ENCODE measurements at places on chromosomes 12 and 14.

DNA sequence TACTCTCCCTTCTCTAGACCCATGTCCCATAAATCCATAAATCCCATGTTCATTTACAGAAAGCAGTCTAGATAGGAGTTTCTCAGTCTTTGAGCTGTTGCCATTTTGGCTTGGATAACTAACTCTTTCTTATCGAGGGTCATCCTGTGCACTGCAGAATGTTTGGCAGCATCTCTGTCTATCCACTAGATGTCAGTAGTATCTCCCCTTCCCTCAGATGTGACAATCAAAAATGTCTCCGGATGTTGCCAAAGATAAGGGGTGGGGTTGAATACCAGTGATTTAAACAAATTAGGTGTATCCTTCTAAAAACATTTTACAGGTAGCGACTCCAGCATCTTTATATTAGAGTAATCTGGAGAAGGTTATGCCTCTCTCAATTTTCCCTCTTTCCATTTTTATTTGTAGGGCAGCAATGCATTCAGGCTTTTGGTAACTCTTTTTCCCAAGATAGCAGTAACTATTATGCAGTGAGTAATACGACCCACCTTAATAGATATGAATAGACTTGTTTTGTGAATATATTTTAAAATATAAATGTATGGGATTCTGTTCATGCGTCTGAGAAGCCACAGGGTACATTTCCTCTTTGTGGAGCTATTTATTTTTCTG, 100.7 kb downstream of the LRRK2 start:
- DNase-seq = no peak

- peak; percentile 59 for DNase-seq
These were observed 238.8 kb downstream of the PAWR start for GRCh38 chr12:79451978-79452377.

DNA sequence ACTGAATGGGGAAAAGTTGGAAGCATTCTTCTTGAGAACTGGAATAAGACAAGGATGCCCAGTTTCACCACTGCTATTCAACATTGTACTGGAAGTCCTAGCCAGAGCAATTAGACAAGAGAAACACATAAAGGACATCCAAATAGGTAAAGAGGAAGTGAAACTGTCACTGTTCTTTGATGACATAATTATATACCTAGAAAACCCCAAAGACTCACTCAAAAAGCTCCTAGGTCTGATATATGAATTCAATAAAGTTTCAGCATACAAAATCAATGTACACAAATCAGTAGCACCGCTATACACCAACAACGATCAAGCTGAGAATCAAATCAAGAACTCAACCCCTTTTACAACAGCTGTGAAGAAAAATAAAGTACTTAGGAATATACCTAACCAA, 157.3 kb upstream of the DDHD1 start:
- DNase-seq = no peak

DNA sequence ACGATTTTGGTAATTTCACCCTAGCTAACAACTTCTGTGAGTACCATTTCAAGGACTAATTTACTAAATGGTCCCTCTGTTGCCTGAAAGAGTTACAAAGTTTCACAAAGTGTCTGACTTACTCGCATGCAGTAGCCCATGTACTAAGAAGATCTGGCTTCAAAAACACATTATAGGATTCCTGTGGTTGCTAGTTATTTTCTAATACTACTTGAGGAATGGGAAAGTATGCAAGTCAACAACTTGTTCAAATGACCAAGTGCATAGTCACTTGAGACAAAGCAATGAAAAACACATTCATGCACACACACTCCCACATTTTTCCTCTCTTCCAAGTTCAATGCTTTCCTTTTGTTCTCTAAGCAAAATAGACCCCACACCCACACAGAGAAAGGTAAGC, 219.7 kb upstream of the TMPO start:
- DNase-seq = no peak

GRCh38 chr12:109558374-109559199, 14.7 kb downstream of the MMAB start:
- DNase-seq = no peak

DNA sequence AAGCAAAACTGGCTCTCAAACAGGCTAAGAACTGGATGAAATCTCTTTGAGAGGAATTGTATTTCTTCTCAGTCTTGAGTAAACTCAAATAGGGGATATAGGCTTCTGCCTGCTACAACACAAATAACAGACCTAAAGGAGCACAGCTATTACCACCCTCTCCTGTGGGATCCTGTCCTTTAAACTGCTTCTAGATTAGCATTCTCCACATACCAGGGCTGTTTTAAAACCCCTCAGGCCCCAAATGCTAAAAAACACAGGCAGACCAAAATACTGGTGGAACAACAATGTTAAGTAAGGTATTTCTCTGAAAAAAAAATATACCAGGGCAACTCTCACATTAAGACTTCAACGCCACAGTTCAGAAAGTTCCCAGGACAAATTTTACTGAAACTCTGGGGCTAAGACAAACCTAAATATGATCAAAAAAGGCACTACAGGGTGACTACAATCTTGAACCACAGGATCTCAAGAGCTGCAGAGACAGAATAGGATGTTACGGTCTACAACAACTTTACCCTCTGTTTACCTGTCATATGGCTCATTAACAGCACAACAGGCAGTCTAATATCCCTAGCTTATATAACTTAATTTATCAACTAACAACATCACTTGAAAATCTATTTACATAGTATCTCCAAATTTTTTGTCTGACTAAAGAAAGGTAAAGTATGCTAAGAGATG, 7.2 kb downstream of the CPNE8 start:
- no peak for DNase-seq

DNA sequence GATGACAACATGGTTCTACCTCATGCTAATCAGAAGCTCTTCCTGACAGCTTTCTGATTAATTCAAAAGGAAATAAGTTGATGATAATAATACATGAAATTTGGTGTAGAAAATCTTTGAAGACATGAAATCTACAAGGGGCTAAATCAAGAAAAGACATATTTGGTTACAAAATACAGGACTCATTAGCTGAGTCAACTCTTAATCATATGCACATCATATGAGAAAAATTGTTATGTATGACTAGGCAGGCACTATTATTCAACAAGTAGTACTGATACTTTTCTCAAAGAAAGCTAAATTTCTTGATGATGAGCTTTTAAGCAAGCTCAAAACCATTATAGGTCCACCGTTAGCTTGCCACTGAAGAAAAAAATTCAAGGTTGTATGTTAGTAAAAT, 7.1 kb downstream of the ABCC9 start:
- DNase-seq = no peak

GRCh38 chr14:106530423-106531107, 1004.2 kb downstream of the TMEM121 start:
- no peak for DNase-seq

- DNase-seq = no peak
These were observed 25.3 kb downstream of the CCDC63 start for GRCh38 chr12:110872100-110872499.

- no peak for DNase-seq
These were observed 124.4 kb upstream of the RTL1 start for GRCh38 chr14:101027966-101028365.

GRCh38 chr12:45548426-45548825, 181.1 kb upstream of the ARID2 start:
- no peak for DNase-seq

DNA sequence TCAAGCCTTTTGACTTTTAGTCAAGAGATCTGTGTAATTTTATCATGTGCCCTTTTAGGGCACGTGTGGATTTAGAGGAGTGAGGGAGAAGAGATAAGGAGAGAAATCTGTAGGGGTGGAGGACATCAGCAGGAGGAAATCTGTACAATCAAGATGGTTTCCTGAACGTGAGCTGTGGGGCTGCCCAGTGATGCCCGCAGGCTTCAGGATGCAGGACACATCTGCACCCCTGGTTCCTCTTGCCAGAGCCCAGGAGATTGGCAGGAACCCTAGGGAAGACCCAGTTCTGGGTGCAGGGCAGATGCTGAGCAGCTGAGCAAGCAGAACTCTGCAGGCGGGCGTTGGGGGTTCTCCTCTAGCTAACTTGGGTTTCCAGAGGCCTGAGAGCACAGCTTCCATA, 11.6 kb upstream of the TESPA1 start:
- no peak for DNase-seq

GRCh38 chr12:57940052-57940914, 1.1 kb upstream of the ATP23 start:
- no peak for DNase-seq

DNA sequence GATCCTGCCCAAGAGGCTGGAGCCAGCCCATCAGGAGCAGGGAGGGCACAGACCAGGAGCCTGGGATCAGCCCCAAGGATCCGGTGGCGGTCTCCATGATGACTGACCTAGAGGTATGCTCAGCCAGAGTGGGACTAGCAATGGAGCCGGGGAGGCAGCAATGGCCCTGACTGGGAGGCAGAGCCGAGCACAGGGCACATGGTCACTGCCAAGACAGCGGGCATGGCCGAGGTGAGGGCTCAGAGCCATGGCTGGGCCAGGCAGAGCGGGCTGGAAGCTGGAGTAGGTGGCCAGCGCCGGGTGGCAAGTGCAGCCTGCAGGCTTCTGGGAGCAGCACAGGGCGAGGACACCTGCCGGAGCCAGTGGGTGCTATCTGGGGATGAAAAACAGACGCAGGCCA, 259.3 kb downstream of the BCL11B start:
- no peak for DNase-seq

GRCh38 chr12:48004053-48004941, at the start of gene COL2A1:
TSS of gene COL2A1 (minus strand) at chr12:48004476. CDS start at chr12:48004321, 155 bp downstream.
- no peak for DNase-seq

GRCh38 chr14:51297066-51297465, 57.0 kb downstream of the TMX1 start:
- DNase-seq = no peak

DNA sequence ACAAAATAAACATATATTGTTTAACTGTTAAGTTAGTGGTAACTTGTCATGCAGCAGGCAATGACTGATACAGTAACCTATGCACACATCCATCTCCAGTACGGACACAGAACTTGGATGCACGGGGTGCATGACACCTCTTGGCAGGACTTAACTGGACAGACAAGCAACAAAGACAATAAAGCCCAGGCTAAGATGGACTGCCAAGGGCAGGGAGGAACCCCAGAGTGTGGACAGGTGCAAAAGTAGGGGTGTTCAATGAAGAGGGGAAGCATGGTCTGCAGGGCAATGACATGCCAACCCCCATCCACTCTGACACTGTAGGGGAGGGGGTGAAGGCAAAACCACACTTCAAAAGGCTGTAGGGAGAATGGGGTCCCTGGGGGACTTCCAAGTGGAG, 11.7 kb downstream of the SSH1 start:
- DNase-seq = no peak

GRCh38 chr12:22477166-22477893, 67.0 kb downstream of the C2CD5 start:
- DNase-seq = no peak

- no peak for DNase-seq
These were observed 23.7 kb downstream of the P2RX7 start for GRCh38 chr12:121156365-121156764.

DNA sequence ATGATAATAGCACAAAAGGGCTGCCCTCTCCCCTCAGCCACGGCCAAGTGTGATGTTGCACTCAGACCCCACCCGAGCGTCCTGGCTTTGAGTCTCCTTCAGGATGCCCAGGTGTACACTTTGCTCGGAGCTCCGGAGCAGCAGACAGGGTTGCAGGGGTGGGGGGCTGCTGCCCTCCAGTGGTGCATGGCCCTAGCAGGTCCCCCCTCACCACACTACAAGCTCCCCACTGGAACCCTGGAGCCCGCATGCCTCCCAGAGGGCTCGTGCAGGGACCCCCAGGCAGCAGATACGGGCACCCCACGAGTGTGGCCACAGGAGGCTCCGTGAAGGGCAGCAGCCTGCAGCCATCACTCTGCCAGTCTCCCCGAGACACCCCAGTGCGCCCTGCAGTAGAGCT, 69.9 kb upstream of the C14orf180 start:
- DNase-seq = no peak

GRCh38 chr12:88600272-88600671, 20.0 kb upstream of the KITLG start:
- no peak for DNase-seq

DNA sequence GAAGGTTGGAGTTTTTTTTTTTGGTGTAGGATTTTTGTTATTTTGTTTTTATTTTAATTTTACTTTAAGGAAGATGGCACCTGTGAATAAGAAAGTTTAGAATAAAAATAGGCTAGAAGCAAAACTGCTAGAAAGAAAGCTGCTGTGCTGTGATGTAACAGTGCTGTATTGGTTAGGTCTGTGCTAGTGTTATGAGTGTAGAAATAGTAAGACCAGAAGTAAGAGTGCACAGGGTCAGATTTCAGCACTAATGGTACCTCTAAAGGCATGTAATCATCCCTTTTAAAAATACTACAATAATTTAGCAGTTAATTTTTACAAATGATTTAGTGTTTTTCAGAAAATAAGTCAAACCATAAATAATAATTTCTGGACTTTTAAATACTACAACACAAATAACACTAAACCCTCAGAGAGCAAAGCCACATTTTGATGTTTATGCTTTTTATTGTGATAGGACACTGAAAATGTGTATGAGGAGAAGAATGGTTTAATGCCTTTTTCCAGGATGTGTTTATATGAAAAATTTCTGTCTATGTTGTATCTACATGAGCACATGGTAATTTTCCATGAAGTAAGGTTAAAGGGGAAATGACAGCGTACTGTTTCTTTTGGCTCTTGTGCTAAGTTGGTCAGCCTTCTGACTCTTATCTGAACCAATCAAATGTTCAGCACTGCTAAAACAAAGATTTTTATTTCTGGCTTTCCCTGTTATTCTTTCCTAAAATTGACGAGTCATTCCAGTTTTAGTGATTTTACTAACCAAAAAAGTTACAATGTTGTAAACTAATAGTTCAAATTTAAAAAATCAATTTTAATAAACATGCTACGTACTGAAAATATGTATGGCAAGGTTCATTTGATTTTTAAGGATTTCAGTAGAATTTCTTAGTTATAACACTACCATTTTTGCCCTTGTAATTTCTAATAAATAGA, 96.1 kb downstream of the PPHLN1 start:
- DNase-seq = no peak

- DNase-seq = no peak
These were observed 470.8 kb downstream of the NELL2 start for GRCh38 chr12:44405297-44405696.

- DNase-seq = no peak
These were observed 5.6 kb upstream of the PRPF39 start for GRCh38 chr14:45078323-45078722.

- no peak for DNase-seq
These were observed 23.0 kb downstream of the STX2 start for GRCh38 chr12:130816097-130816496.

GRCh38 chr12:58381546-58381945, 440.2 kb downstream of the ATP23 start:
- DNase-seq = no peak

- DNase-seq = no peak
These were observed 26.4 kb upstream of the BATF start for GRCh38 chr14:75495882-75496281.

- no peak for DNase-seq
These were observed 313.5 kb downstream of the KCNC2 start for GRCh38 chr12:74896186-74896585.

DNA sequence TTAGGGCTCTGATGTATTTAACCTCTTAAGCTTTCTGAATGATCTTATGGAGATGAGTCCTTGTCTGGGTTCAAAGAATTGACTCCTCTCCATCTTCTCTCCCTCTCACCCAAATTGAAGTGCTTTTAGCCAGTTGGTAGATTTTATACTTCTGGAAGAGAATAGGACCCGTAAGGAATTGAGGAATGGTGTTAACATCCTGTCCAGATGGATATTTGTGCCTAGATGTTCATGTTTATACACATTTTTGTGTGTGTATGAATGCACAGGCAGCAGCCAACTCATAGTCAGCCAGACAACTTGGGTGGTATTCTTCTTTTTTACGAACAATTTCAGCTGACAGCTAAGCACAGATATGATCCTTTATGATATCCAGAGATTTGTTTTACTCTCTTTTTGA, 449.6 kb upstream of the RGS6 start:
- DNase-seq = no peak

Measured in thoracic aorta (tissue), 2 donors.